ENCODE measurements at places on chromosomes 1 and 21. TPM values are rescaled to one million over a fixed set of nuclear protein-coding genes. Genes with fewer than 3 reads are reported as not detected.

Gene MYCL
- total RNA-seq = 23.0 TPM

Gene PDZK1IP1
- not detected for total RNA-seq

DNA sequence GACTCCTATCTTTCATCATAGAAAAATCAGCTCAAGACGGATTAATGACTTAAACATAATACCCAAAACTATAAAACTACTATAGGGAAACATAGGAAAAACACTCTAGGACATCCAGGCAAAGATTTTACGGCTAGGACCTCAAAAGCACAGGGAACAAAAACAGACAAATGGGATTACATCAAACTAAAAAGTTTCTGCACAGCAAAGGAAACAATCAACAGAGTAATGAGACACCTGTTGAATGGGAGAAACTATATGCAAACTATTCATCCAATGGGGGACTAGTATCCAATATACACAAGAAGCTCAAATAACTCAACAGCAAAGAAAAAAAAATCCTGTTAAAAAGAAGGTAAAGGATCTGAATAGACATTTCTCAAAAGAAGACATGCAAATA lies 18.6 kb downstream of the NSL1 start:
- DNase-seq = no peak

- DNase-seq = no peak
Observed at GRCh38 chr1:80523861-80524260, 1276.9 kb upstream of the ADGRL2 start.

- DNase-seq = no peak
Observed at GRCh38 chr1:22487781-22488180, 36.1 kb downstream of the ZBTB40 start.

DNA sequence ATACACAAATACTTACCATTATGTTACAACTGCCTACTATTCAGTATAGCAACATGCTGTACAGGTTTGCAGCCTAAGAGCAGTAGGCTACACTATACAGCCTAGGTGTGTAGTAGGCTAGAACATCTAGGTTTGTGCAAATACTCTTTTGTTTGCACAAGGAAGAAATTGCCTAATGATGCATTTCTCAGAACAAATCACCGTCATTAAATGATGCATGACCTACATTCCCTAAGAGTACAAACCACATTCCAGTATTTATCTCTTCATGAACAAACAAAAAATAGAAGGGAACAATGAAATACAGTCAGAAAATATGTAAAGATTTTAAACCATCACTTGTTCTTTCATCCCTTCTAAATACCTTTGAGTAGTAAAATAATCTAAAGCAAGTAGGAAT lies 109.7 kb upstream of the HP1BP3 start:
- no peak for DNase-seq

DNA sequence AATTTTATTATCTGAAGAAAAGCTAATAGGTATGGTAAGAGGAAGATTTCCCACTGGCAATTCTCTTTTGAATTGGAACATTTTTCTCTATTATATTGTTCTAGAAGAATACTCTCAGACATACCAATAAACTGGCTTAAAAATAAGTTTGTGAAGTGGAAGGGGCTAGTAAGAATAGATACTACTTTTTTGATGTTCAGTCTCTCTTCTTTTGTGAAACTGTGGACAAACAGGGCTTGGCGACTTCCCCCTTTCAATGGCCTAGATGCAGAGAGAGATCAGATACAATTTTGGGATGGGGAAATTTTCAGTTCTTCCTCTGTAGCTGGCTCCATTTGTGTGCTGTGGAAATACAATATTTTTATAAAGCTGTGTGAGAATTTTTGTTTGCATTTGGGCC lies 2.5 kb downstream of the PBX1 start:
- no peak for DNase-seq

- DNase-seq = no peak
Observed at GRCh38 chr1:231415018-231415583, 7.0 kb downstream of the EGLN1 start.

DNA sequence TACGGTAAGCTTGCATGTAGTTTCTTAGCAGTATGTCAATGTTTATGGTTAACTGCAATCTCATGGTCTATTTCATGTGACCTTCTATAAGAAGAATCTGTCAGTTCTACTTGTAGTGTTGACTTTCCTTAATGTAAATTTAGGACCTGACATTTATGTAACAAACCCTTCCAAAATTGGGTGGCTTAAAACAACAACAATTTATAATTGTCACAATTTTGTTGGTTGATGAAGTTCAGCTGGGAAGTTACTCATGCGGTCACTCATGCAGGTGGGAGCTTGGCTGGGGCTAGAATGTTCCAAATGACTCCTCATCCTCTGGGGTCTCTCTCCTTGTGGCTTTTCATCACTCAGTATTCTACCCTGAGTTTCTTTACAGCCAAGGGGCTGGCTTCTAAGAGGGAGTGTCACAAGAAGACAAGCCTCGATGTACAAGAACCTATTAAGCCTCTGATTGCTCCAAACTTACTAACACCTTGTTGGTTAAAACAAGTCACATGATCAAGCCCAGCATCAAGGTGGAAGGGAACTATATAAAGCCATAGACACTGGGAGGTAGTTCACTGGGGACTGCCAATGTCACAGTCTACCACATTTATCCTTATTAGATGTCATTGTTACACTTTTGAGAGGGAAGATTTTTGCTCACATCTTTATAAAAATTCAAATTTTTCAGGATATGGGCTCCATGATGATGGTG lies 23.9 kb downstream of the CCN1 start:
- no peak for DNase-seq

GRCh38 chr1:90370686-90371447 lies 346.2 kb downstream of the BARHL2 start:
- DNase-seq = no peak

Data from neural crest cell (in vitro differentiated cells).